ENCODE measurements at places on chromosomes 12 and 14.

DNA sequence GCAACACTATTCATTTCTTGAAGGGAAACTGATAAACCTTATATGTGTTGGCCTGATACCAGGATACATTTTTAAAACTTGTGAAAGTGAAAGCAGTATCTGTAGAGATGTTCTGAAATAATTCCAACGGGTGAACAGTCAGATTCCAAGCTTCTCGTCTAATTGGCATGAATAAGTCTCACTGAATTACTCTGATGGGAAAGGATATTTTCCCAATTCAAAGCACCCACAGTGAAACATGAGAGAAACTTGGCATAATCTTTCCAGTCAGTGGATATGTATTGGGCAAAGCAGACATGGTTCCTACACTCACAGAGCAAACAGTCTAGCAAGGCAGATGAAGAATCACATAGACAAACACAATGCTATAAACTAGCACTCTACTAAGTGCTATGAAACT, 413.1 kb downstream of the MED13L start:
- DNase-seq, result no peak

DNA sequence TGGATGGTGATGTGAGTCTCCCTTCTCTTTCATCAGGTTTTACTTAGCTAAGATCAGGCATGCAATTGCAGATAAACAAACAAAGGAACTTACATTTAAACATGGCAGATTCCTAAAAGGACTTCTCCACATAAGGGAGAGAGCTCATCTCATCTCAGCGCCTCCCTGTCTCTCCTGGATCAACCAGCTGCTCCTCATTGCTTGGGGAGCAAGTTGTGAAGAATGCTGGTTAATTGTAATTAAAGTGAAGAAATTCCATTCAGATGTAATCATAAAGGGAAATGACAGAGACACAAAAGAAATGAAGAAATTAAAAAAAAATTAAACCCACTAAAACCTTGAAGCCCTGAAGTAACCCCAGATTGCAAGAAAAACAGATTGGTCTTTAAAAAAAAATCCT, 104.4 kb upstream of the DIO2 start:
- no peak for DNase-seq

GRCh38 chr12:128734371-128734770, 89.4 kb downstream of the SLC15A4 start:
- no peak for DNase-seq

DNA sequence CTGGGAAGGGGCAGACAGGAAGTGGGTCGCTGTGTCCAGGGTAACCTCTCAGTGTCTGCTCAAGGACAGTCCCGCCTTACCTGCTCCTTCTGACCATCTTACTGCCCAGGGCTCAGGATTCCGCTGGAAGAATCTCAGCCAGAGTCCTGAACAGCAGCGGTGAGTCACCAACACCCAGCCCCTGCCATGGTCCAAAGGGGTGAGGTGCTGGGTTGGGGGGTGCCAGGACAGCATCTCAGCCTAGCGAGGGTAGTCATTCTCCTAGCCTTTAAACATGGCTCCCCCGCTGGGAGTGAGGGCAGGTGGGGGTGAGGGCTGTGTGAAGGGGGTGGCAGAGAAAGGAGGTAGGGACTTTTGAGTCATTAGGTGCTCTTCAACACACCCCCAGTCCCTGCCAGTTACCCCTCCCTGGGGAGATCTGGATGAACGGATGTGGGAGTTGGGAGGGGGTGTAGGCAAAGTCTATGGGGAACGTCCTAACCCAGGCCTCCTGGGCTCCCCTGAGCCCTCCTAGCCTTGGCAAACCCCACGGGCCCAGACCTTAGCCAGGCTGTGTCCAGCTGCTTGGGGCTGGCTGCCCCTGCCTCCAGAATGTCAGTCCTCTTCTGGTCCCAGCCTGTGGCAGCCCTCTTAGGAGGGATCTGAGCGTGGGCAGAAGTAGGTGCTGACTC, 2.5 kb downstream of the TAMALIN start:
- DNase-seq, result no peak

DNA sequence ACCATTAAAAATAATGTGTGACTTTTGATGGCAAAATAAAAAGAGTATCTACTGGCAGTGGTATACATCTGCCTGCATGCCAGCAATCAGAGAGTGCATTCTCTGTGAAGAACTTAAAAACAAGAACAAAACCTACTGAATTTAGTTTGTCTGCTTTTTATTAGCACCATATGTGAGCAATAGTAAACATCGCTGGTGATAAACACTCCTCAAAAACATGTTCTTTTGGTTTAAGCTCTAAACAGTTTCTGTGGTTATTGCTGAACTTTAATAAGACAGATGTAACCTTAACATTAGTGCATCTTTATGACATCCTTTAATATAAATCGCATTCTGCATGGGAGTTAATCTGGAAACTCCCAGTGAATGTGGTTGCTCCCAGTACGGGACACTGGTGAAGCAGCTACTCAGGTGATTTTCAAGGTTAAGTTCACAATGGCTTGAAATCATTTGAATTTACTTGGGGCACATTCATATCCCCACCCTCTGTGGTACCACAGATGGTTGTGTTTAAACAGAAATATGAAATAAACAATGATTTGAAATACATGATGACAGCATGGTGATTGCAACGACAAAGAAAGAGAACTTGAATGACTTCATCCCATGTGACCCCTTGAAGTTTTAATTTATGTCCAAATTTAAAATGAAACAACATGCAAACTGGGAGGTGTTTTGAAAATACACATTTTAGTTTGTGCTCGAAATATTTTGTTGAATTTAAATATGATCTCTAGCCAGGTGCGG, 285.9 kb downstream of the FOXN3 start:
- no peak for DNase-seq

DNA sequence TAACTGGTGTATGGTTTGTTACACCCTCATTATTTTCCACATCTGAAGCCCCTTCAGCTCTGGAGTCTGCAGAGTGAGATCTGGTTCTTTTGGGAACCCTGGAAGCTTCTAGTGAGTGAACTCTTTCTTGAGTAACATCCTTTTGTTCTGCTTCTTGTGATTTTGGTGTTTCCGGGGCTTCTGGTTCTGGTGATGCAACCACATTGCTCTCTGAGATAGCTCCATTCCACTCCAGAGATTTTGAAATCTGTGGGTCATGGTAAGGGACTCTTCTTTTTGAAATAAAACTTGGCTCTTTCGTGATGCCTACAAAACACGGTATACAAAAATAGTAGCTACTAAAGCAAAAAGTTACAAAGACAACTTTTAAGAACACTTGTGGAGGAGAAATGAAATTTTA, 5.4 kb downstream of the MDM1 start:
- no peak for DNase-seq
